ENCODE measurements at places on chromosomes 11 and 22. TPM values are rescaled to one million over a fixed set of nuclear protein-coding genes. Genes with fewer than 3 reads are reported as not detected.
A peak's percentile ranks its signal among the peaks of the same experiment; 100 is the strongest.

- DNase-seq: no peak
These were observed 10.9 kb downstream of the ZNF74 start for GRCh38 chr22:20404881-20405280.

GRCh38 chr11:79708319-79708932 is 267.6 kb upstream of the TENM4 start:
- DNase-seq: peak; percentile 9

DNA sequence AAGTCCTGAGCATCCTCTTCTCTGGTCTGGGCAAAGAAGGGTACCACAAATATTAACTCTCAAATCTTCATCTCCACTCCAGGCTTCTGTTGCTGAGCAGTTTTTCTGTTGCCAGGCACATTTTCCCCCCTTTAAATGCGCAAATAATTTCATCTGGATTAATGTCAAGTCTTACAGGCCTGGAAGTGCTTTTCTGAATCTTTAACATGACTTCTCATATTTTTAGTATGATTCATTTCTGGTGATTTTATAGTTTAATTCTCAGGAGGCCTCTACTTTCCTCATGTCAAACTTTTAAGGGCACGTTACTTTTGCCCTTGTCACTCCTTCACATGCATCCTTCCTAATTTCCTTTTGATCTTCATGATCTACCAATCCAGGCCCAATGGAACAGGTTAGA is 510.2 kb downstream of the METTL15 start:
- DNase-seq: no peak

GRCh38 chr22:45735273-45735672 is 63.6 kb downstream of the ATXN10 start:
- no peak for DNase-seq

GRCh38 chr11:62340269-62340901 is 3.1 kb downstream of the ASRGL1 start:
- DNase-seq: peak; percentile 43

GRCh38 chr22:48957987-48958321 is 869.7 kb downstream of the BRD1 start:
- DNase-seq: no peak

DNA sequence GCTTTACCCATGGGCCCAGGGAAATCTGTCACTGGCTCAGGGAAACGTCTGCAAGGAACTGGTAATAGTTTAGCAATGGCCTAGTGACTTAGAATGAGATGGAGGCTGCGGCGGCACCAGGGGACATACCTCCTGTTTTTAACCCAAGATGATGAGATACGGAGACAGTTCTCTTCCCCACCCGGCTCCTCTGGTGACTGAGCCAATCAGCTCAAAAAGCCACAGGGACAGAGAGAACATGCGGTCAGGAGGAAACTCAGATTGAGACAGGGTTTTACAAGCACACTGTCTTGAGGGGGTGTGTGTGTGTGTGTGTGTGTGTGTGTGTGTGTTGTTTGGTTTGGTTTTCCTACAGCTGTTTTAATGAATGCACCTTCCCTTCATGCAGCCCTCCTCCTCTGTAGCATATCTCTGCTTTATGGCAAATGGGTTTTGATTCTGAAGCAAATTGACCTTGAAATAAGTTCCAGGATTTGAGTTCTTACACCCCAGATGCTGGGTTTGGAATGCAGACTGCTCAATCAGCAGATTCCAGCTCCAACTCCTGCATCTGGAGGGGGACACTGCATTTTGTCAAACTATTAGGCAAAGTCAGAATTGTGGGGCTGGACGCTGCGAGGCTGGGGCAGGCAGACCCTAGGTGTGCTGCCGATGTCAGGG is 246.2 kb downstream of the NTM start:
- DNase-seq: no peak

DNA sequence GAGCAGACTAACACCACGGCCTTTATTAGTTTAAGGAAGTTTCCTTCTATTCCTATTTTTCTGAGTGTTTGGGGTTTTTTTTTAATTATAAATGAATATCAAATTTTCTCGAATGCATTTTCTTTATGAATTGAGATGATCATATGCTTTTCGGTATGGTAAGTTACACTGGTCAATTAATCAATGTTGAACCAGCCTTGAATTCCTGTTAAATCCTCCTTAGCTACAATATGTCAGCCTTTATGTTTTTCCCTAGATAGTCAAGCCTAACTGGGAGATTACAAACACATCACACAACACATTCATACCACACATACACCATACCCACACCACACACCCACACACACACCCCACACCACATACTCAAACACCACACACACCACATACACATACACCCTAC is 247.6 kb downstream of the BRD1 start:
- DNase-seq: no peak

DNA sequence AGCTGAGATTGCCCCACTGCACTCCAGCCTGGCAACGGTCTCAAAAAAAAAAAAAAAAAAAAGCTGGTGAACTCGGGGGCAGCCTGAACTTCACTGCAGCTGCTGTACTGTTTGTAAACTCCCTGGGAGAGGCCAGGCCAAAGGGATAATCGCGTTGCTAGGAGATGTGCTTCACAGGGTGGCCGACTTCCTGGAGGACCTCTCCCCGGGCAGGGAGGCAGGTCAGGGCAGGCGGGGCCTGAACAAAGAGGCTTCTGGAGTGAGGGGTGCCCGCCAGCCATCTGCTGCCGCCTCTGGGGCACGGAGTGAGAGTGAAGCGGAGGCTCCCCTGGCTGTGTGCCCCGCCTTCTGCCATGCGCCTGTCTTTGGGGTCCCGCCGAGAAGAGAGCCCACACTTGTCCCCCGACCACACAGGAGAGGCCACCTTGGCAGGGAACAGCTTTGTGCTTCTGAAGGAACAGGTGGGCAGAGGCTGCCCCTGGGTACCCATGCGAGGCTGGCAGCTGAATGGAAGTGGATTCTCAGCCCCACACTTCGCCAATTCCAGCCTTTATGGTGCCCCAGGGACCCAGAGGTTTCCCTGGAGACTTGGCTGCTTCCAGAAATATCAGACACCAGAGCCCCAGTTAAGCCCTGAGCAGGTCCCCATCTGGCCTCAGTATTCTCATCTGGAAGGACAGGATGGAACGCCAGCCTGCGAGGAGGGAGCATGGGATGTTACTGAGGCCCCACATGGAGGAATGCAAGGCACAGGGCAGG is 29.6 kb downstream of the TMEM184B start:
- DNase-seq: peak; percentile 56

GRCh38 chr11:59271247-59271755 is 58.6 kb upstream of the MPEG1 start:
- no peak for DNase-seq

DNA sequence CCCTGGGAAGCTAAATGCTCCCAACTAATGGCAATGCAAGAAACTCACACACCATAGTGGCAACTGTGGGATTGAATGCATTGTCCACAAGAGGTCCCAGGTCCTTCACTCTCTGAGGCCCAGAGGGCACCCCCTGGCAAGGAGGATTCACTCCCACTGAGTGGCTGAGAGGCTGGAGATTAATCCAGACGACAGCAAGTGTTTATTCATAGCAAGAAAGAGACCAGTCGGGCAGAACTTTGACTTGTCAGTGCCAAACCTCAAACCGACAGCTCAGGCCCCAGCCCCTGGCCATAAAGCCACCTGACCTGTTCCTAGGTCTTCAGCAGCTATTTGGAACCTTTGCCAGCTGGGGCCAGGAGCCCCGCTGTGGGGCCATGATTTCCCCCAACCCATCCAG is 54.5 kb upstream of the MPEG1 start:
- DNase-seq: no peak

- DNase-seq: no peak
These were observed 211.9 kb downstream of the BLID start for GRCh38 chr11:121904148-121904547.

DNA sequence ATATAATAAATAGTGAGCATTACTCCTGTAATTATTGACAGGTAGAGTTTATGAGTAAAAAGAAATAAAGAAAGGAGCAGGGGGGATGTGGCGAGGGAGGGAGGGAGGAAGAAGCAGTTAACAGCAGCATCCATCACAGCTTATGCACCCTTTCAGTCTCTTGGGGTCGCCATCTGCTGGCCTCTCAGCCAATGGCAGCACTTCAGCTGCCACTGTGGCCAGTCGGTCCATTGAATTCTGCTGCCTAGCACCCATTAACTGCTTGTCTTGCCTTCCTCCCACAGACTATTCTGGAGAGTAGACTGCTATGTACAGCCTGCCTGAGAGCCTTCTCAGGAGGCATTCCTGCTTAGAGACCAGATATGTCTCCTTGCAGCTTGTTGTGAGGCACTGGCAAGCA is 388.3 kb downstream of the TENM4 start:
- DNase-seq: no peak

- no peak for DNase-seq
These were observed 1.0 kb downstream of the ADM2 start for GRCh38 chr22:50482107-50483074.

DNA sequence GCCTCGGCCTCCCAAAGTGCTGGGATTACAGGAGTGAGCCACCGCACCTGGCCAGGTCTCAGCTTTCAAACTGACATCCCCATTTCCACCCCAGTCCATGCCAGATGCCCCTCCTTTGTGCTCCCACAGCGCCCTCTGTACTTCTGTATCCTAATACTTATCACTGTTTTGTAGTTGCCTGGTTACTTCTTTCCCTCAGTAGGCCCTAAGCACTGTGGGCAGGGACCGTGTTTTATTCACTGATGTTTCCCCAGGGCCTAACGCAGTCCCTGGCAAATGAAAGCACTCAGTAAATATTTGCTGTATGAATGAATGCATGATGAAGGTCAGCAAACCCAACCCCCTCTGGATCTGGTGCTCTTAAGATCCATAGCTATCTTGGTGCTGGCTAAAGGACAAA is 2.2 kb upstream of the TRIM3 start:
- DNase-seq: no peak

DNA sequence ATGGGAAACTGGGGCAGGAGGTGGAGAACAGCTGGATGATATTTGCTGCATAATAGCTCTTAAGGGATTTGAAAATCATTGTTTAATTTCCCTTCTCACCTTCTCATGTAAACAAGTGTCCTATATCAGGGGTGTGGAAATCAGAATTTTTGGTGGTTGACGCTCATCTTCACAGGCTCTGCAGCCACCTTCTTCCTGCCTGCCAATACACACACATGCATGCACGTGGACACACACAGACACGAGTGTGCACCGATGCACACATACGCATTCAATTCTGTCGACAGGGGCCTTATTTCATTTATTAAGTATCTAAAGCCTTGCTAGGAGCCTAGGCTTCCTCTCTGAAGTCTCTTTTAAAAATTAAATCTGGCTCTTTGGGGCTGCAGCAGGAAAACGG is 349.4 kb upstream of the NCAM1 start:
- no peak for DNase-seq

GRCh38 chr11:122165607-122166371 is 49.8 kb upstream of the BLID start:
- no peak for DNase-seq

GRCh38 chr22:46127556-46127955 is 22.8 kb upstream of the PPARA start:
- no peak for DNase-seq

GRCh38 chr11:13763341-13763740 is 94.9 kb downstream of the FAR1 start:
- no peak for DNase-seq

DNA sequence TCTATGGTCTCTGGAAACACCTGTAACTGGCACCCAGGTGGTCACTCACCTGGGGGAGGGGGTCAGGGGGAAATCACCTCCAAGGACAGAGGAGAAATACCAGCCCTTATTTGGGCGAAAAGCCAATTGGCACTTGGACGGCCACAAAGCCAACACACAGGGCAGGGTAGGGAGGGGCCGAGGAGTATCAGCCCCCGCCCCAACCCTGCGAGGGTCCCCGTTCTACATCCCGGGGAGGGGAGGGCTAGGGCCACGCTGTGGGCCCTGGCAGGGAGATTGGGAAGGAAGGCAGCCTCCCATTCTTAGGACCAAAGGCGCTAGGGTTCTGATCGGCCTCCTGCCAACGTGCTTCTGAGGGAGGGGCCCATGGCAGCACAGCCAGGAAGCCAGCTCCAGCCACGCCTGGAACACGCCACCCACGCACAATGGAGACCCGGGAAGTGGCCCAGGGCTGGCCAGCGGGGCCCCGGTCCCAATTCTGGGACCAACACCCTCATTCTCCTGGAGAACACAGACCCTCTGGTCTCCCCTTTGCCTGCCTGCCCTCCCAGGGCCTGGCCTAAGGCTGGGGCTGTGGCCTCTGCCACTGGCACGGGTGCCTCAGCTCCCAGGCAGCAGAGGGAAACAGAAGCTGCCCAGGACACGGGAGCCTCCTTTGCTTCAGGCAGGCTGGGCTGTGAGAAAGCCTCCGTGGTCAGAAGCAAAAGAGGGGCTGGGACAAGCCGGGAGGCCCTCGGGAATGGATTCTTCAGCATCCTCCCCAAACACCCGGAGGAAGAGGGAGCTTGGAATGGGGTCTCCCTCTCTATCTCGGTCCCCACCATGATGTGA is 7.4 kb downstream of the CBX6 start:
- no peak for DNase-seq

DNA sequence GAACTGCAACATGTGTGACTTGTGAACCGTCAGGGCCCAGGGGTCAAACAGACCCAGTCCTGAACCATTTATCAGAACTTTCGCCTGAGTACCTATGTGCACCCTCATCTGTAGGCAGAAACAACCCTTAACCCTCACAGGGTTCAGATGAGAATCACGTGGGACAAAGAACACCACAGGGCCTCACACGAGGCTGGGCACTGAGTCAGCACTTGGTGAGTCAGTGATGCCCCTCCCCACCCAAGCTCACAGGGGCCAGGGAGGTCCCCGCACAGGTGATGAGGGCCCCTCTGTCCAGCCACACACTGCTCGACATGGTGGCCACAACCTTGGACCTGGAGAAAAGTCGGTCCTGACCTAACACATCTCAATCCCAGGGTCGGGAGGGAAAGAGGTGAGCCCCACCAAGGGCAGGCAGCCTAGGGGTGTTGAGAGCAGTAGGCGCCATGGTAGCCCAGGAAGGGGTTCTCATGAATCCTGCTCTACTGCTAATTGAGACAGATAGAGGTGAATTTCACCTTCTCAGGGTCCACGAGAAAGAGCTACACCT is 176.4 kb downstream of the SHANK2 start:
- DNase-seq: no peak

The ZBTB16 gene
- not detected for total RNA-seq

The ZC3H7B gene
- total RNA-seq: 53.5 TPM

The FXYD6 gene
- total RNA-seq: 0.61 TPM

The DCHS1 gene
- total RNA-seq: not detected

The CCDC15 gene
- 2.3 TPM for total RNA-seq

The KRTAP5-1 gene
- total RNA-seq: not detected

The GLYAT gene
- total RNA-seq: not detected

The KRTAP5-9 gene
- total RNA-seq: not detected

The SYT13 gene
- total RNA-seq: 36.8 TPM

The POU2F3 gene
- 3.3 TPM for total RNA-seq

The MMP27 gene
- total RNA-seq: not detected

The LMF2 gene
- total RNA-seq: 87.1 TPM

The TRIM66 gene
- total RNA-seq: 19.5 TPM

All from Calu3 (cell line).